ENCODE measurements at places on chromosomes 7 and 10. TPM values are rescaled to one million over a fixed set of nuclear protein-coding genes. Genes with fewer than 3 reads are reported as not detected.
A peak's percentile ranks its signal among the peaks of the same experiment; 100 is the strongest.

DNA sequence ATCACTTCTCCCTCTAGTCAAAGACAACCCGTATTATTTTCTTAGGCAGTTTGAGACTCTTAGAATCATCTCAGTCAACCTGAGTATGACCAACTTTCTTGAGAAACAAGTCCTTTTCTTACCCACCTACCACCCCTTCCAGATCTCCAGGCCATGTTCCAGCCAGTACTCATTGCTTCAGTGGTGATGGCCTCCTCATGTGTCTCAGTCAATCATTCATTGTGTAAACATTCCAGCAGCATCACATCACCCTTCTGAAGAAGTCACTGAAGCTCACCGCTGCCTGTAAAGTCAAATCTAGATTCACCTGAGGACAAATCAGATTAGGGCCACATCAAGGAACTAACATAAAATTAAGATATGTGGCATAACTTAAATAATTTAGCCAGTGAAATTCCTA lies 467.2 kb upstream of the NRP1 start:
- peak; percentile 46 for DNase-seq

The PCLO gene
- total RNA-seq: 3.0 TPM

DNA sequence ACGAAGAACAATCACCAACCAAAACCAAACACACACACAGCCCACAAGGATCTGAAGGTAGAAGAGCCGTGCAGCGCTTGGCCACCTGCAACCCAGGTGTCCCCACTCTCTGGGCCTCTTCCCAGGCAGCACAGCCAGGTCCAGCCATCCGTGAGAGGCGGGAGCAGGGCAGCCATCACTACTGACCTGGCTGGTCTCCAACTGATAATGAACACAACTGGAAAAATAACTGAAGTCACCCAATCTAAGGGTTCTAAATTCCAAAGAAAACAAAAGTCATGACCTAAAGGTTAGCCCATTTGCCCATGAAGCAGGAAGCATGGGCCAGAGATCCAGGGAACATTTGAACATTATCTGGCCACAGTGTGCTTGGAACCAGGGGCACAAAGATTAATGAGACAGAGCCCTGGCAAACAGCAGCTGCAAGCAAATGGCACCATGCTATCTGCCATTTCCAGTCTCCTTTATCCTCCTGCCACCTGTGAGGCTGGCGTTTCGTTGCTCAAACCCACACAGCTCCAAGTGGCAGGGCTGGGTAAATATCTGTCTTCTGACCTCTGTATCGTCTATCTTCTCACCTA lies 207.9 kb downstream of the TNS3 start:
- no peak for DNase-seq

The SPRN gene
- 3.7 TPM for total RNA-seq

The KIFBP gene
- total RNA-seq: 34.9 TPM

GRCh38 chr7:150941351-150942000 lies 36.6 kb downstream of the KCNH2 start:
- no peak for DNase-seq

The OR9A2 gene
- total RNA-seq: not detected

DNA sequence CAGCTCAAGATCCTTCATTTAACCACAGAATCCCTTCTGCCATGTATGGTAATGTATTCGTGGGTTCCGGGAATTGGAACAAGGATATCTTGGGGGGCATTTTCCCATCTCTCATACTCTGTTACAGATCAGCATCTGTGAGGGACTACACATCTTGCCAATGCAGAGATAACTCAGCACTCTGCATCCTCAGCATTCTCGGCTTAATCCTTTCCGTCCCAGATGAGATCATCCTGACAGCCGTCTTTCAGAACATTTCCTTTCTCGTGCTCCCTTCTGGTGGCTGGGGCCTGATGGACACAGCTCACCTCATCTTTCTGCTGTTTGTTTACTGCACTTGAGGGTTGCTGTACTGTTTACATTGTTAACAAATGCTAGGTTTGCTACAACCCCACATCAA lies 25.3 kb downstream of the FKBP6 start:
- no peak for DNase-seq

The NRP1 gene
- 73.5 TPM for total RNA-seq

The PNLIPRP1 gene
- not detected for total RNA-seq

The LOXL4 gene
- total RNA-seq: 41.2 TPM

DNA sequence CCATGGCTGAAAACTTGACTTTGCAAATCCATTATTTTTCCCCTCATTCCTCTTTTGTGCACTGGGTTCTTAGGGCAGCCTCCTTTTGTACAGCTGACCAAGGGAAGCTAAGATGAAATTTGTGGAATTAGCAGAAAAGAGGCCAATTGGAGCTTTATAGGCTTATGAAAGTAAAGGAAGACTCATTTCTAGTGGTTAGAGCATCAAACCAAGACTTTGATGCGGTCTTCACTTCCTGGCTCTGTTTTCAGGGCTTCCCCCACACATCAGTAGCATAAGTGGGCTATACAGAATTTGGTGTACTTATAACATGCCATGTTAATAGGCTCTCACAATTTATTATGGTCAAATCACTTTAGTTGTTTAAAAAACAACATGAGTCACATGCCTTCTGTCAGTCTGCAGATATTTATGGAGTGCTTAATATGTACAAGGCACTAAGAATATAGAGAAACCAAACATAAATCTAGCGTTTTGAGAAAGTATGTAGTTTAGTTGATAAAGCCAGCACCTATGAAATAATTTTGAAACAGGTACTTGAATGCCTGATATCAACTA lies 5.7 kb downstream of the AUTS2 start:
- no peak for DNase-seq

The ANKRD30A gene
- total RNA-seq: not detected

The ELFN1 gene
- 18.0 TPM for total RNA-seq

DNA sequence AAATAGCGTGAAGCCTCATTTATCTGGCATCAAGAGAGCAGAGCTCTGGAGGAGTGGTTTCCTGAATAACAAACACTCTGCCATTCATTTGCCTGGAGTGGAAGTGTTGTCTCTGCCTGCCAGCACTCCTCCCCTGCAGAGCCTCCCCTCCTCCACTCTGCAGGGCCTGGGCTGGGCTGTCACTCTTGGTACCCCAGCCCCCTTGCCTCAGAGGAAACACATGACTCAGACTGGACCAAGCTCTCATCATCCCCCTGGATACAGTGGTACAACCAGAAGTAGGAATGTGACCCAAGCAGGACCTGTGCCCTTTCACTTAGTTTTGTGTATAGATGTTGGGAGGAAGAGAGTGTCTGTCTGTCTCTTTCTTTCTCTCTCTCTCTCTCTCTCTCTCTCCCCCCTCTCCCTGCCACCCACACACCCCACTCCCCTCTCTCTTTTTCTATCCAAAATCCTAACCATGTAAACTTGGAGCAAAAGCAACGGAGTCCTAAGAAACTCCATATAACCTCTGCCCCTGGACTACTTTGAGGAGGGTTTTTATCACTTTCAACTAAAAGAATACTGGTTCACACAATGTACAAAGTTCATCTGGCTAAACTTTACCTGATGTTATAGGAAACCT lies 43.9 kb downstream of the DOCK4 start:
- peak; percentile 54 for DNase-seq

- DNase-seq: peak; percentile 51
Observed at GRCh38 chr10:33600381-33600780, 265.9 kb upstream of the NRP1 start.

DNA sequence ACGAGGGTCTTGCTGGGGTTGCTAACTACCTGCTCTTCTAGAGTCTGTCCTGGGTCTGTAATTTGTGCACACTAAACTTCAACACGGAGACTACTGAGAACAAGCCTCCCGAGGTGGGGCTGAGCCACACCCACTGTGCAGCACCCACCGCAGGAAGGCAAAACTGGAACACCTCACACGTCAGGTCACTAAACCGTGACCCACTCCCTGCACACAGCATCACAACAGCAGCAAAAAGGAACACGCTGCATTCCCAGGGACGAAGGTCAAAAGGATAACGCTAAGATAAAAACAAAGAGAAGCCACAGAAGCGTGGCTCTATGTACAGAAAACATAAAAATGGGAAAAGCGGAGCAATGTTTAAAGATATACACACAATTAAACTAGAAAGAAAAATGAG lies 170.1 kb downstream of the MAD1L1 start:
- DNase-seq: no peak

GRCh38 chr10:99115703-99116102 lies 119.9 kb downstream of the HPSE2 start:
- DNase-seq: no peak

- no peak for DNase-seq
Observed at GRCh38 chr7:156725936-156726335, 85.4 kb downstream of the RNF32 start.

The OIT3 gene
- total RNA-seq: 0.09 TPM

GRCh38 chr7:376306-377079 lies 86.5 kb downstream of the FOXL3 start:
- no peak for DNase-seq

DNA sequence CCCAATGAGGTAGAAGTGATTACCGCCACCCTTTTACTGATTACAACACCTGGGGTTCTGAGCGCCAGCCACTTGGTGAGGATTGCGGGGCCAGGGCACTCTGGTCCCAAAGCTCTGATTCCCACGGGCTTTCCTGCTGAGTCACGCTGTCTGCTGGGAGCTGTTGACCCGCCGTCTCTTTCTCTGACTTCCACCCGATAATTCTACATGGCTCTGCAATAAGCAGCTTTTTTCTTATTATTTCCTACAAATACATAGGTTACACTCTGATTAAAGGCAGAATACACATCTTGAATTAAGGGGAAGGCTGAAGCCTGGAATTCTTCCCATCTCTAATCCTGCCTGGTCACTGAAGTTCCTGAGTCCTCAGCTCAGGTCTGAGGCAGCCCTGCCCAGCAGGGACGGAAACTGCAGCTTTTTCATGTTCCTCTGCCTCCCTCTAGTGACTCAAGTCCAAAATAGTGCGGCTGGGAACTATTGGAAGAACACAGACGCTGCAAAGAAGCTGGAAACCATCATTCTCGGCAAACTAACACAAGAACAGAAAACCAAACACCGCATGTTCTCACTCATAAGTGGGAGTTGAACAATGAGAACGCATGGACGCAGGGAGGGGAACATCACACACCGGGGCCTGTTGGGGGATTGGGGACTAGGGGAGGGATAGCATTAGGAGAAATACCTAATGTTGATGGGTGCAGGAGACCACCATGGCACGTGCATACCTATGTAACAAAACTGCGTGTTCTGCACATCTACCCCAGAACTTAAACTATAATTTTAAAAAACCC lies 178.3 kb downstream of the PRKCQ start:
- peak; percentile 77 for DNase-seq

The CTTNBP2 gene
- 4.9 TPM for total RNA-seq

- DNase-seq: peak; percentile 15
Observed at GRCh38 chr10:117071286-117072050, 66.5 kb upstream of the SHTN1 start.

DNA sequence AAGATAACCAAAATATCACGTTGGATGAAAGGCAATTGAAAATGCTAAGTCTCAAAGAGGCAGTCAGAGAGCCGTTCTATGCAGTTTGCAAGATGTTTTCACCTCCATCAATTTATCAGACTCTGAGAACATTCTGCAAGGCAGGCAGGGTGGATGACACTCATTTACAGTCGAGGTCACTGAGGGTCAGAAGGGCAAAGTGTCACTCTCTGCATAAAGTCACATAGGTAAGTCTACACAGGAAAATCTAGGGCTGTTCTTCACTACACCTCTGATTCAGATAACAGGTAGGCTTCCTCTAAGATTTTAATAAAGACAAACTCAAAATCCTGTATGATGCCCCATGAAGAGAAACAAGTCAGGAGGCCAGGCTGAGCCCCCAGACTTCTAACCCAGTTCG lies 1.4 kb upstream of the PLEKHA1 start:
- no peak for DNase-seq

- peak; percentile 59 for DNase-seq
Observed at GRCh38 chr10:7826971-7827370, 8.7 kb downstream of the TAF3 start.

GRCh38 chr10:59624951-59625350 lies 84.7 kb downstream of the SLC16A9 start:
- DNase-seq: no peak

GRCh38 chr10:31664803-31665202 lies 263.8 kb downstream of the ARHGAP12 start:
- DNase-seq: no peak

- no peak for DNase-seq
Observed at GRCh38 chr7:108143658-108144420, 13.7 kb upstream of the LAMB4 start.

DNA sequence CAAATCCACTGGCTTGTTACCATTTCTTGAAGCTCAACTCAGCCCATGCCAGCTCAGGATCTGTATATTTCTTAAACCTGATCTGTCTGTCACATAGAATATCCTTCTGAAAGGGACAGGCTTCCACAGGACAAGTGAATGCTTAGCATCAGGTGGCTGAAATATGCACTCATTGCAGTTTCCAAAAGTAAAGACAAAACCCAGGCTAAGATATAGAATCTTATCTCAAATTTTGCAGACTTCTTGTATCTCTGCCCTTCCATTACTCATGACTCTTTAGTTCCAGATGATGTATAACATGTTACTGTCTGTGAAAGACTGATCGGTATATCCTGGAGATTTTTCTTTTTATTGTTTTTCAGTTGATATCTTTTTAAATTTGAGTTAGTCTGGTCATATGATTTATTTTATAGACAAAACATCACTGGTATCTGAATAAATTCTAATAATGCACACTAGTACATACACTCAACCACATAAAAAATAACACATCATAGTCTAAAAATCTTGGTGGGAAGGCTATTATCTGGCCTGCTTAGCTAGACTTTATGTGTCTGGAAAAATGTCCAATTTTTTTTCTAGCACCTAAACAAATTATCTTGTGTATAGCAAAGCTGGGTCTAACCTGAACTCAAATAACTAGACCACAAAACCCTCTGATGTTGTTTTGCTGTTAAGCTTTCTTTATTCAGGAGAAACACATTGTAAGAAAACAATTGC lies 182.6 kb downstream of the ADAM12 start:
- peak; percentile 70 for DNase-seq

DNA sequence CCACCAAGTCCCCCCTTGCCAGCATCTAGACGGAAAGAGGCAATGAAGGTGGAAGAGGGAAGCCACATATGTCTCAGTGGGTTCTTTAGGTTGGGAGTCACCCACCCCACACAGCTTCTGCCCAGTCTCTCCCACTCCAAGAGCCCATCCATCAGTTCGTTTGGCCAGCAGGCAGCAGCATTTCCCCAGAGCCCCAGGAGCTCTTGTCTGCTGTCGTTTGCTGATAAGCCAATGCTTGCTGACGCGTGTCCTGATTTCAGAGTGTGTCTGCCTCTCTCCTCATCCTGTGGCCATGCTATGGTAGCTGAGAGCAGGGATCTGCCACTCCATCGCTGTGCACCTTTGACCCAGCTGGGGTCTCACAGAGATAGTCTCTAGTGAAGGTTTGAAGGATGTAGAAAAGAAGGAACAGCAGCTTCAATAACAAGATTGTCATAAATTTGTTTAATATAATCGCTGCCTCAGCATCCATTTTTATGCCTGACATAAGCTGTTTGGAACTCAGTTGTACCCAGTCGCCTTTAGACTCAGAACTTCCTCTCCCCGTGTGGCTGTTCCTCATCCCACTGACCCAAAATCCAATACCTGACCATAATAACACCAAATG lies 39.4 kb upstream of the GDF10 start:
- no peak for DNase-seq

GRCh38 chr10:125543796-125544195 lies 139.2 kb downstream of the TEX36 start:
- DNase-seq: no peak

- DNase-seq: no peak
Observed at GRCh38 chr7:27895551-27895950, 155.6 kb downstream of the TAX1BP1 start.

The PHKG1 gene
- total RNA-seq: not detected

GRCh38 chr7:149664666-149665065 lies 108.7 kb downstream of the ZNF467 start:
- DNase-seq: no peak

GRCh38 chr10:29130190-29130673 lies 158.6 kb upstream of the LYZL1 start:
- no peak for DNase-seq

GRCh38 chr10:9149134-9149533 lies 1094.6 kb downstream of the GATA3 start:
- DNase-seq: no peak
